T-helper 2 cell (primary cell): ENCODE measurements at places on chromosomes 12 and 14.

- no peak for DNase-seq
Measured at GRCh38 chr12:125734137-125734536, 668.9 kb downstream of the AACS start.

DNA sequence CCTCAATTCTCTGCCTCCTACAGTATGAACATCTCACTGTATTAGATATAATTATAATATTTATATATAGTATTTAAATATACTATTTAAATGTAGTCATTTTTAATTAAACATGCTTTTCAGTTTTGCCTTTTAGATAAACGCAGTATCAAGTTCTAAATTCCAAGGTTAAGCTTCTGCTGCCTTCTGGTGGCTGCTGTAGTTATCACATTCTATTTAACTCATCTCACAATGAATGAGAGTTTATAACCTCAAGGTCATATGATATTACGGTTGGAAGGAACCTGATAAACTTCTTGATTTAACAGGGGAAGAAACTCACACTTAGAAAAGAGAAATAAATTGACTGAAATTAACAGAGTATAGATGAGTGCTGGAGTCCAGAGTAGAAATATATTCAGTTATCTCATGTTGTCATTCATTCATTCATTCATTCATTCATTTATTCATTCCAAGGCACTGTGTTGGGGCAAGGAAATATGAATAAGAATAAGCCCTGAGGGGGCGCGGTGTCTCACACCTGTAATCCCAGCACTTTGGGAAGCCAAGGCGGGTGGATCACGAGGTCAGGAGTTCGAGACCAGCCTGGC lies 31.9 kb downstream of the GUCY2C start:
- no peak for DNase-seq

DNA sequence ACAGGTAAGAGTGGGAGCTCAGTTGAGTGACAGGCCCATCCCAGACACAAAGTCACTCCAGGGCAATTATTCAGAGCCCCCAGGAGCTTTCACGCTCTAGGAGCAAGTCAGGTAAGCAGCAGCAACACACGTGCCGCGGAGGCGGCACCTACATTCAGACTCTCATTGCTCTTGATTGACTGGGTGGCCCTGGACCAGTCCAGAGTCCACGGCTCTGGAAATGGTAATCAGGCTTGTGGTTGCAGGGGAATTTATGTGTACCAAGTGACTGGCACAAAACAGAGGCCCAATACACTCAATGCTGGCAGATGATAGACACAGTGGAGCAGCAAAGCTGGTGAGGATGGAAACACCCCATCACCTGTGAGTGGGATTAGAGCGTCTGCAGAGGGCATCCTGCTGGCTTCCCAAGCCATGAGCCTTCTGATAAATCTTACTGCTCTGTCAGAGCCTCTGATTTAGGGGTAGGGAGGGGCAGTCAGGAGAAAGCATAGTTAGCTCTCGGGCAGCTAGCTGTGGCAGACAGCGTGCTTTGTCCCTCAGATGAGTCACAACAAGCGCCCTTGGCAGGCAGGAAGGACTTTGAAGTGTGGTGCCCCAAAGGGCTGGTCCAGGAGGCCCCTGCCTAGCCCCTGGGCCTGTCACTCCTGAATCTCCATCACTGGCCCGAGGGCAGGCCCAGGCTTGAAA lies 344.7 kb downstream of the CACNA1C start:
- DNase-seq = no peak

- no peak for DNase-seq
Measured at GRCh38 chr12:15772405-15773018, 16.7 kb downstream of the EPS8 start.

DNA sequence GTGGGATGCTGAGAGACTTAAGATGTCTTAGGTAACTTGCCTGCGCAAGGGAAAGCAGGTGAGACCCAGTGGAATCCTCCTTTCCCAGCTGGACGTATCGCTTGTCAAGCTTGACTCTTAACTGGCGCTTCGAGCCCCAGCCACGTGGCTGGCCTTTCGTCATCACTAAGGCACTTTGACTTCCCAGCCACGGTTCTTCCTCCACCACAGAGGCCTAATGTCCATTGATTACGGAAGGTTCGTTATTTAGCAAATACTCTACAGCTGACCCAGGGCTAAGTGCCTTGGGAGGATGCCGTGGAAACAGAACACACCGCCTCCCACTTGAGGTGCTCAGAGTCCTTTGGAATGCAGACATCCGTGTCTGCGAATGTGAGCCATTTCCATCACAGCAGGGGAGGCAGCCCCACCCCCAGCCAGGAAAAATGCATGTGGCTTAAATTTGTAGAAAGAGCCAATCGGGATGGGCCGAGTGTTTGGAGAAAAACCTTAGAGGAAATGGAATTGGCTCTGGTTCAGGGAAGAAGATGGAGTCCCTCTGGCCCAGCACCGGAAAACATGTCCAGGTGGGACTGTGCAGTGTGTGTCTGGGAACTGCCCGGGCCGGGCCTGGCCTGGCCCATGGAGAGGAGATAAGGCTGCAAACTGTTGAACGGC lies 115.7 kb downstream of the PLXNC1 start:
- DNase-seq = no peak

GRCh38 chr12:16020031-16020430 lies 108.9 kb downstream of the DERA start:
- DNase-seq = no peak

DNA sequence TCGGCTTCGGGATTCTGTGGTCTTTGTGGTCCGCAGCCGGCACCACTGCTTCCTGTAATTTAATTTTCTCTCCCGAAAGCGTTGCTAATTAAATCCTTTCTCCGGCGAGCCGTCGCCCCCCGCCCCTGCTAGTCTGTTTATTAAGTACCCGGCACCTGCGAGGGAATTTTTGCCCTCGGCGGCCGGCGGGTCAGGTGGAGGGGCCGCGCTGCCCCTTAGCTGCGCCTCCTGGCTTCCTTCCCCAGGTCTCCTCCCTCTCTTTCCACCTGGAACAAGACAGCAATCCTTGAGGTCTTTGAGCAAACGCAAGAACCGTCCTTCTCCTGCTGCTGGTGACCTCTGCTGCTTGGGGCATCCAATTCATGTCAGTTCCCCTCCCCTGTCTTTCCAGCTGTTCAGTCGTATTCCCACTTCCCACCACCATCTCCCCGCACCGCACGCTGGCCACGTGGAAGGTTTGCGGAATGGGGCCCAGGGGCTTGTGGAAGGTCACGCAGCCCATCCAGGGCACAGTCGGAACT lies 16.2 kb downstream of the ZDHHC22 start:
- no peak for DNase-seq

DNA sequence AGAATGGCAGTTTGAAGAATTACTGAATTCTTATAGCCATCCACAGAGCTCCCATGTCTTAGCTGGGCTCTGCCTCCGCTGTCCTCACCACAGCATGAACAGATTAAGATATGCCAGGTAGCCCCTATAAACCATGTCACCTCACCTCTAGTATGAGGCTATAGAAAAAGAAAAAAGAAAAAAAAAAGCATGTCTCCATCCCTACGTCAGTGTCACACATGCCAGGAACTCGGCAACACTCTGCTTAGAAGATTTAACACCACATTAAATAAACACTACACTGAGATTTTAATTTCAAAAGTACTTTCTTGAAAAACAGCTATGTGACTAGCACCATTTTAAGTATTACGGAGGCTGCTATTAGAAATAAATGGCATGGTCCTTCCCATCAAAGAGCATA lies 149.4 kb downstream of the CAPZA3 start:
- no peak for DNase-seq

DNA sequence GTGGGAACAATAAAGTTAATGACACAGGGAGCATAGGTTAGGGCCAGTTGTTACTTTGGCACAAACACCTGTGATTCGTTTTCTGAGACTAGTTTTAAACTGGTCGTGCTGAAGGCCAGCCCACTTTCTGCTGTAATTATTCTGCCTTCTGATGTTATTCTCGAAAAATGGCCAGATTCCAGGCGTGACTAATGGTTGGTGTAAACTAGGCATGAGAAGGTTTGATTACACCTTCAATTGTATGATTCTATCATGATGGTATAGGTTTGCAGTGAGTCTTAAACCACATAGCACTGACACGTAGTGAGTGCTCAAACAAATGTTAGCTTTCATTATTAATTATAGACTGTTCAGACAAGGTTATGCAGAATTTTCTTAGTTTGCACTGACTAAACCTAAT lies 39.0 kb downstream of the CKB start:
- DNase-seq = no peak

DNA sequence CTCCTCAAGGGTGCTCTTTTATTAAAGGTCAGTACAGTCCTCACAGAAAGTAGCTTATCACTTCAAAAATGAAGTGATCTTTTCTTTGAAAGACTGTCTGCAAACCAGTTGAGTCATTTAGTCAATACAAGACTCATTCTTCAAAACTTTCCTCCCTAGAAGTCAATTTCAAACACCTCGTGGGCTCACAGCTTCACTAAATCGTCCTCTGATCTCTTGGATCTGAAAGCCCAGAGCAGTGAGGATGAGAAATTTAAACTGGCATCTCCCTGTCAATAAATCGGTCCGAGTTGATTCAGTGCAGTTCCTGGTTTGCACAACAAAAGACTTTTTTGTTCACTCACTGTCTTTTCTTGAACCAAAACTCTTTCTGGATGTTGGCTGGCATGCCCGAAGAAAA lies 44.5 kb downstream of the NUAK1 start:
- no peak for DNase-seq

GRCh38 chr12:85423947-85424346 lies 143.9 kb downstream of the ALX1 start:
- DNase-seq = no peak

DNA sequence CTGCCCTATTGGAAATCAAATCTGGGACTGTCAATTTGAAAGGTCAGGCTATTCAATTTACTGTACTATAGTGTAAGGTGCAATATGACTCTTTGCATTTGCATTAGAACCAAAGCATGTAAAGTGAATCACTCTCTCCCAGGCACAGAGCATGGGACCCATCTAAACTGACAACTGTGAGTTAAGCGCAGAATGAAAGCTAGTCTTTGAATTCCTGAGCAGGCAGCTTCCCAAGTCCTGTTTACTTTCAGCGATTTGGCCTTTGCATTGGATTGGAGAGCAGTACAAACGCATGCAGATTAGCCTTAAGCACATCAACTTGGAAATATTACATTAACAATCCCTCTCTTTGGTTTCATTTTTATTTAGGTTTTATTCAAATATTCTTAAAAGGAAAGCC lies 74.6 kb downstream of the RERG start:
- DNase-seq = no peak

GRCh38 chr12:58812214-58812613 lies 108.1 kb downstream of the LRIG3 start:
- DNase-seq = no peak
